Neural progenitor cell (in vitro differentiated cells): ENCODE measurements at places on chromosomes 7 and 10. TPM values are rescaled to one million over a fixed set of nuclear protein-coding genes. Genes with fewer than 3 reads are reported as not detected.

GRCh38 chr10:24341371-24341770, 132.4 kb downstream of the KIAA1217 start:
- no peak overlapping the region for H3K4me3 ChIP-seq
- no peaks in the 10 kb centered on the region for H3K27me3 ChIP-seq
- no peak overlapping the region for H3K27ac ChIP-seq
- H3K36me3 ChIP-seq: no peaks in the 10 kb centered on the region

GRCh38 chr10:77837248-77837924, 89.2 kb downstream of the DLG5 start:
- DNase-seq: peak; percentile 92
- H3K4me3 ChIP-seq: no peak overlapping the region
- no peaks in the 10 kb centered on the region for H3K27me3 ChIP-seq
- peak overlapping the region; percentile 64 for H3K27ac ChIP-seq
- no peaks in the 10 kb centered on the region for H3K36me3 ChIP-seq
- H3K4me1 ChIP-seq: peaks cover 12% of the 10 kb centered on the region

DNA sequence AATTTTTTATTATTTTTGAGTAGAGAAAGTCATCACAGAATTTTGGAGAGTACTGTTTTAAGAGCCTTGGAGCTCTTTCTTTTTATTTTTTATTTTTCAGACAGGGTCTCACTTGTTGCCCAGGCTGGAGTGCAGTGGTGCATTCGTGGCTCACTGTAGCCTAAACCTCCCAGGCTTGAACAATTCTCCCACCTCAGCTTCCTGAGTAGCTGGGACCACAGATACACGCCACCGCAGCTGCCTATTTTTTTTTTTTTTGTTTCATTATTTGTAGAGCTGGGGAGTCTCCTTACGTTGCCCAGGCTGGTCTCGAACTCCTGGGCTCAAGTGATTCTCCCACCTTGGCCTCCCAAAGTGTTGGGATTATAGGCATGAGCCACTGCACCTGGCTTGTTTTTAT, 10.6 kb downstream of the CPA4 start:
- DNase-seq: no peak
- no peaks in the 10 kb centered on the region for H3K36me3 ChIP-seq
- no peaks in the 10 kb centered on the region for H3K27me3 ChIP-seq
- no peaks in the 10 kb centered on the region for H3K4me1 ChIP-seq
- no peak overlapping the region for H3K27ac ChIP-seq

DNA sequence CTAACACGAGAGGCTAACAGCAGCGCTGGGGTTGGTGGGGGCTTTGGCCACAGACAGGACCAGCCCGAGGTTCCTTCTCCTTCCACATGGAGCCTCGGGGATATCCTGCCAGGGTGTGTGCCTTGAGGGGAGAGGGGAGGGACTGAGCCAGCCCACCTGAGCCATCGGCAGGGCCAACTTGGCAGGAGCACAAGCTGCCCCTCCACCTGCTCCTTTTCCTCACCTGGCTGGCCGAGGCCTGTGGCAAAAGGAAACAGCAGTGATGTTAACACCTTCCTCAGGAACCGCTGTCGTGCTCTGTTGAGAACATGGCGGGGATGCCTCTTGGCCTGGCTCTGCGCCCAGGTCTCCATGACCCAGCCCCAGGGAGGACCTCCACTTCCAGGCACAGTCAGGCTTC, 255.1 kb upstream of the PPP2R2D start:
- no peak overlapping the region for H3K4me3 ChIP-seq
- no peak for DNase-seq
- H3K36me3 ChIP-seq: no peaks in the 10 kb centered on the region
- H3K27me3 ChIP-seq: no peaks in the 10 kb centered on the region
- peaks cover 4% of the 10 kb centered on the region for H3K4me1 ChIP-seq

GRCh38 chr10:101354328-101355071, 535 bp downstream of the BTRC start:
- peak overlapping the region; percentile 59 for H3K27ac ChIP-seq
- peak; percentile 94 for DNase-seq
- H3K4me1 ChIP-seq: peaks cover 12% of the 10 kb centered on the region
- H3K27me3 ChIP-seq: no peaks in the 10 kb centered on the region

DNA sequence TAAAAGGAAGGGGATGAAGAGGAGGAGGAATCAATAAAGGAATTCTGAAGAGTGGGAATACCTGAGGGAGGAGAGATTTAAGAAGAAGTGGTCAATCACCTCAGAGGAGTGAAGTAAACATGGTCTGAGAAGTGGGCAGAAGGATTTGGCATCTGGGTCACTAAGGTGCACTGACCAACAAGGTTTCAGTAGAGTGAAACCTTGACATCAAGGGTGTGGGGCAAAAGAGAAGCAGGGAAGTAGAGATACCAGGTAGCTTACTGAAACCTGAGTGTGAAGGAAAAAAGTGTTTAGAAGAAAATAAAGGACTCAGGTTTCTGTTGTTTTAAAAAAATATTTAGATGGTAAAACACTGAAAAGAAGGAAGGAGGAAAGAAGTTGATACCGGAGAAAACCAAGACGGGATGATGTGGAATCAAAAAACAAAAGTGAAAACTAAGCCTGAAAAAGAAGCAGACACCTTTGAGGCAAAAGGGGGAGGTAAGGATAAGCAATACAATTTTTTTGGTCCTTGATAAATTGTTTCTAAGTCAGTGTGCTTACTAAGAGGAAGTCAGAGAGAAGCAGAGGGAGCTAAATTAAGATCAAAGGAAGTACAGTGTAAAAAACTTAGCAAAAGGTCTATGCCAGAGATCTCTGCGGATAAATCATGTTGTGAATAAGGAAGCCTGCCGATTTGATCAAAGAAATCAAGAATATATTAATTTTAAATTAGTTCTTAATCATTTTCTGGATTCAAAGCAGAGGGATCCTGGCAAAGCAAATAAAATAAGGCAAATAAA, 137.2 kb upstream of the GPR22 start:
- no peaks in the 10 kb centered on the region for H3K36me3 ChIP-seq
- no peaks in the 10 kb centered on the region for H3K4me1 ChIP-seq
- no peaks in the 10 kb centered on the region for H3K27me3 ChIP-seq
- no peak for DNase-seq
- H3K27ac ChIP-seq: no peak overlapping the region

DNA sequence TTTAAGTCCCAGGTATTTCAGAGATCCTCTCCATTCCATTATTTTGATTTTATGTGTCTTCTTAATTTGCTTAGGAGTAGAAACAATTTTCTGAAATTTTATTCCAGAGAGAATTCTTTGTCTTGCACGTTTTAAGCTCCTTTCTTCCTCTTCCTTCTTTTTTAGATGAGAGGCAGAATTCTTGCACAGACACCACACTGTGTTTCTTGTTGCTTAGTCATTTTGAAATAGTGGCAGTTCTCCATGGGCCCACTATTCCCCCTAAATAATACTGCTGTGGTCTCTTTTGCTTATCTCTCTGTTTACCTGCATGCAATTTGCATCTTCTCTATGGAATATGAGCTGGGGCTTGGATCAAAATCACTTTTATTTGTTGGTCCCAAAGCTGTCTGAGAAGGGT, 54.3 kb upstream of the WAC start:
- H3K4me3 ChIP-seq: no peak overlapping the region
- H3K27me3 ChIP-seq: no peaks in the 10 kb centered on the region
- H3K27ac ChIP-seq: no peak overlapping the region
- no peaks in the 10 kb centered on the region for H3K4me1 ChIP-seq

GRCh38 chr10:109933984-109934565, 10.8 kb upstream of the XPNPEP1 start:
- H3K27ac ChIP-seq: peak overlapping the region; percentile 90
- no peak overlapping the region for H3K4me3 ChIP-seq
- no peak for DNase-seq
- H3K27me3 ChIP-seq: no peaks in the 10 kb centered on the region
- H3K4me1 ChIP-seq: peaks cover 26% of the 10 kb centered on the region

- no peaks in the 10 kb centered on the region for H3K36me3 ChIP-seq
- H3K27ac ChIP-seq: no peak overlapping the region
- no peak for DNase-seq
- no peaks in the 10 kb centered on the region for H3K27me3 ChIP-seq
- no peak overlapping the region for H3K4me3 ChIP-seq
- peaks cover 2% of the 10 kb centered on the region for H3K4me1 ChIP-seq
Measured at GRCh38 chr7:6631605-6632004, 5.5 kb upstream of the ZNF316 start.

GRCh38 chr7:132592231-132592920, 16.1 kb upstream of the PLXNA4 start:
- no peak for DNase-seq
- no peak overlapping the region for H3K27ac ChIP-seq
- H3K36me3 ChIP-seq: no peaks in the 10 kb centered on the region
- H3K4me1 ChIP-seq: peaks cover 20% of the 10 kb centered on the region
- no peak overlapping the region for H3K4me3 ChIP-seq

DNA sequence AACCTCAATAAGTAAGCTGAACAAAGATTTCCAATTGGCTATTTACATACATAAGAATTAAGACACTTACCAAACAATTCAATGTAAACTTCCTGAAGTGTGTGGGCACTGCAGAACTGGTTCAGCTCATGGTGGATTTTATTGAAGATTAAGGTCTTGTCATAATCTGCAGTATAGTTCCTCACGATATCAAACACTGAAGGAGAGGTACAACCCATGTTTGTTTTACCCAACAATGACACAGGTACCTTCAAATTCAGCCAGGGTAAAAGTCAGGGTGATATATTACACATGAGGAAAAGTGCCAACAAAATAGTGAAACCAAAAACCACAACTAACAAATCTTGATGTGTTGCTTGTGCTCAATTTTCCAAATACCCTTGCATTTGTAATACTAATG, 10.0 kb downstream of the ERLIN1 start:
- no peaks in the 10 kb centered on the region for H3K4me1 ChIP-seq
- H3K36me3 ChIP-seq: no peaks in the 10 kb centered on the region
- no peaks in the 10 kb centered on the region for H3K27me3 ChIP-seq
- DNase-seq: no peak
- H3K4me3 ChIP-seq: no peak overlapping the region

DNA sequence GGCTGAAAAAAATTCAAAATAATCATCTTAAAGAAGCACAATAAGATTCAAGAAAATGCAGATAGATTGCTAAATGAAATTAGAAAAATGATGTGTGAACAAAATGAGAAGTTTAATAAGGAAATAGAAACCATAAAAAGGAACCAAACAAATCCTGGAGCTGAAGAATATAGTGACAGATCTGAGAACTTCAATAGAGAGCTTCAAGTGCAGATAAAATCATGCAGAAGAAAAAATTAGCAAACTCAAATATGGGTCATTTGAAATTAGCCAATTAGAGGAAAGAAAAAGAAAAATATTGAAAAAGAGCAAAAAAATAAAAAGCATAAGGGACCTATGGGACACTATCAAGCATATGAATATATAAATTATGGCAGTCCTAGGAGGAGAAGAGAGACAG, 720.1 kb downstream of the PARD3 start:
- no peak overlapping the region for H3K27ac ChIP-seq
- DNase-seq: no peak
- H3K36me3 ChIP-seq: no peaks in the 10 kb centered on the region
- H3K27me3 ChIP-seq: no peaks in the 10 kb centered on the region
- no peak overlapping the region for H3K4me3 ChIP-seq
- no peaks in the 10 kb centered on the region for H3K4me1 ChIP-seq

DNA sequence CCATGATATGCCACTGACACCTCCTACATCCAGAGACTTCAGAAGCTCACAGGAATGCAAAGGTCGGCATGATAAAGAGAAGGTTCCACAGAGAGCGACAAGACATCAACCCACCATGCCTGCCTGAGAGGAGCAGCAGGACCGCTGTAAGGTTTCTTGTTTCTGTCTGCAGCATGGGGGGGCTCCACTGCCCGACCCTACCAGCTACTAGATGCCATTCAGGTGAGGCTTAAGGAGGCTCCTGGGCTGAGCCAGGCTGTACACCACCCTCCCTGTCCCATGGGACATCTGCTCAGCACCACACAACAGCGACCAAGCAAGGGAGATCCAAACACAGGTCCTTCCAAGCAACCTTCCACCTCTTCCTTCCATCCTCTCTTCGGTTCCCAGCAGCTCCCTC, 234.6 kb downstream of the TNS3 start:
- H3K36me3 ChIP-seq: no peaks in the 10 kb centered on the region
- H3K4me1 ChIP-seq: no peaks in the 10 kb centered on the region
- no peaks in the 10 kb centered on the region for H3K27me3 ChIP-seq
- H3K27ac ChIP-seq: no peak overlapping the region

DNA sequence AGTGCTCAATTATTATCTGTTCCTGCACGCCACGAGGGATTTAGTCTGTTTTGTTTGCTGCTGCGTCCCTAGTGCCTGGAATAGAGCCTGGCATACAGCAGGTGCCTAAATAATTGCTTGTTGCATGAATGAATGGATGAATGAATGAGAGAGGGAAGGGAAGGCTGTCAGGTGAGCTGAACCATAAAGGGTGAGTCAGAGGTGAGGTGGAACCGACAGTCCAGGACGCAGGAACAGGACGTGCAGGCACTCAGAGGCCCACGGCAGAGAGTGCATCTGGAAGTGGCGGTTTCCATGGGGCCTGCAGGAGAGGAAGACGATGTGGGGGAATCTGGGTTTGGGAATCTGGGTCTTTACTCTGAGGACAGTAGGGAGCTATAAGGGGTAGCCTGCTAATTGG, 17.7 kb upstream of the PPIF start:
- no peak overlapping the region for H3K4me3 ChIP-seq
- no peaks in the 10 kb centered on the region for H3K36me3 ChIP-seq

- H3K4me3 ChIP-seq: no peak overlapping the region
- no peaks in the 10 kb centered on the region for H3K27me3 ChIP-seq
Measured at GRCh38 chr10:69861251-69862240, 59.8 kb downstream of the COL13A1 start.

DNA sequence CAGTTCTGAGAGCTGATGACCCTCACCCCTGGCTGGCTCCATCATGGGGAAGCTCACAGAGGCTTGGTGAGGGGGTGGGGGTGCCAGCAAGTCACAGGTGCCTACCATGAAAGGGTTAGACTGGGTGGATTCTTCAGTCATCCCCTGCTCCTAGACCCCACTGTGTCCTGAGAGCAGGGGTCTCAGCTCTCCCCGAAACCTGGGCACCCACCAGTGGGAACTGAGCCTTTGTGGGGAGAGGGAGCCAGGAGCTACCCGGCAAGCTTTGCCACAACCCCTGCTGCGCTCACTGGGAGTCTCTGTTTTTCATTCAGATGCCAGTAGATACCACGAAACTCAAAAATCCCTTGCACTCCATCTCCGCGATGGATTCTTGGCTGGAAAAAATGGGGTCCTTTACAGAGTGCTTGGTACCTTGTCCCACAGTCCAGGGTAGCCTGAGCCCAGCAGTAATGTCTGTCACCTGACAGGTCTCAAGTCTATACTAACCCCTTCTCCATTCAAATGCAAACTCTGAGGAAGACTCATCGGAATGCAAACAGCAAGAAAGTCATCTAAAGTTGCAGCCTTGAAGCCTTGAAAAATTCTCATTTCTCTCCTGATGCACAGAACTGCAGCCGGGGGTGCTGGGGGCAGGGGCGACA, 48.9 kb upstream of the ENO4 start:
- peaks cover 11% of the 10 kb centered on the region for H3K4me1 ChIP-seq
- H3K4me3 ChIP-seq: no peak overlapping the region
- H3K27me3 ChIP-seq: peaks cover 79% of the 10 kb centered on the region
- no peak overlapping the region for H3K27ac ChIP-seq

DNA sequence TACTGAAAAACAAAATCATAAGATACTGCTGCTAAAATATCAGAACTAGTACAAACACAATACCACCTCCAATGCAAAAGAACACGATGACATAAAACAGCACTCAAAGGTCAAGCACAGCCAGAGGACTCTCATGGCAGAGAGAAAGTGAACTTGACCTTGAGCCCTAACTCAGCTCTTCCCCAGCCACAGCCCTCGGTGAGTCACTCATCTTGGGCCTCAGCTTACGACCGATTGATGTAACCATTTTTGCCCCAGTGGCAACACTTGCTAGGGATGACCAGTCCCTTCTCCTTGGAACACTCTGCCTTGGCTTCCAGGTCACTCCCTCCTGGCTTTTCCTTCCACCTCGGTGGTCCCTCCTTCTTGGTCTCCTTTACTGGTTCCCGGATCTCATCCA, 77.8 kb downstream of the JAZF1 start:
- no peak overlapping the region for H3K4me3 ChIP-seq
- no peak overlapping the region for H3K27ac ChIP-seq
- H3K36me3 ChIP-seq: no peaks in the 10 kb centered on the region
- H3K27me3 ChIP-seq: no peaks in the 10 kb centered on the region

The NRAP gene
- not detected in 2 replicates for total RNA-seq
